ENCODE measurements at places on chromosomes 4 and X.

DNA sequence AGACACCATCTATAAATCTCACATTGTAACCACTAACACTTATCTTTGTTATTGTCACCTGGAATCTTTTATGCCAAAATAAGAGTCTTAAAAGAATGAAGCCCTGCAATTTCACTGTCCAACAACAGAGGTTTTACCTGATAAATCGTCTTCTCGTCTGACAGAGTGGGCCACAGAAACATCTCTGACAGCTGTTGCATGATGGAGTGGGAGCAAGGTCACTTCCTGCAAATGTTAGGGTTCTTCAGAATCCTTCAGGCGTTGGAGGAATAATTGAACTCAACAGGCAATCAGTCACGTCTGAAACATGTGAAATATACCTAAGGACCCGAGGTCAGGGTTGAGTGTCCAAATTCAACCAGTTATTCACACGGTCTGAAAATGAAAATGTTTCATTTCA, 353.6 kb downstream of the TRIML1 start:
- no peaks in the 10 kb centered on the region for H3K4me1 ChIP-seq
- no peaks in the 10 kb centered on the region for H3K27me3 ChIP-seq
- DNase-seq: no peak
- no peak overlapping the region for H3K27ac ChIP-seq

GRCh38 chr4:173025131-173025530, 143.5 kb upstream of the GALNT7 start:
- no peak overlapping the region for H3K4me3 ChIP-seq
- no peaks in the 10 kb centered on the region for H3K27me3 ChIP-seq
- peaks cover 3% of the 10 kb centered on the region for H3K4me1 ChIP-seq
- no peak overlapping the region for H3K27ac ChIP-seq
- peak; percentile 91 for DNase-seq

DNA sequence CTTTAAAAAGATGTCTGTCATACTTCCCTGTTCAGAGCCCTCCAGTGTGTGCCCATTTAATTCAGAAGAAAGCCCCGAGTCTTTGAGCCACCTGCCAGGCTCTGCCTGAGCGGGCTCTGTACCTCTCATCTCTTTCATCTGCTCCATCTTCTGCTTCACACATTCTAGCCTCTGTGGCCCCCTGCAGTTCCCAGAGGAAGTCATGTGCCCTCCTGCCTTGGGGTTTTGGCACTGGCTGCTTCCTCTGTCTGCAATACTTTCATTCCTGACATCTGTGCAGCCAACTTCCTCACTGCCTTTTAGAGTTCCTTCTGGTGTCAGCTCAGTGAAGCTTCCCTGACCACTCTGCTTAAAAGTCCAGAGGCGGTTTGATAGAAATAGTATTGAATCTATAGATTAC, 6.2 kb upstream of the STK32B start:
- H3K4me1 ChIP-seq: peaks cover 30% of the 10 kb centered on the region
- H3K4me3 ChIP-seq: no peak overlapping the region
- H3K27ac ChIP-seq: no peak overlapping the region
- no peaks in the 10 kb centered on the region for H3K36me3 ChIP-seq
- no peaks in the 10 kb centered on the region for H3K27me3 ChIP-seq

DNA sequence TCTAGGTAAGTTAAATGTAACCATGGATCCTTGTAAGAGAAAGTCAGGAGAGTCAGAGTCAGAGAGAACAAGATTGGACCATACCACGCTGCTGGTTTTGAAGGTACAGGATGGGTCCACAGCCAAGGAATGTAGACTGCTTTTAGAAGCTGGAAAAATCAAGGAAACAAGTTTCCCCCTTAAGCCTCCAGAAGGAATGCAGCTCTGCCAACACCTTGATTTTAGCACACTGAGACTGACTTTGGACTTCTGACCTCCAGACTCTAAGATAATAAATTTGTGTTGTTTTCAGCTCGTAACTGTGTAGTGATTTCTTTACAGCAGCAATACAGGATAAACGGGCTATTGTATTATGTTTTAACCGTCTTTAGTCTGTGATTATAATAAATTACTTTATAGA, 108.0 kb upstream of the USP38 start:
- no peaks in the 10 kb centered on the region for H3K36me3 ChIP-seq
- no peaks in the 10 kb centered on the region for H3K4me1 ChIP-seq
- H3K4me3 ChIP-seq: no peak overlapping the region

DNA sequence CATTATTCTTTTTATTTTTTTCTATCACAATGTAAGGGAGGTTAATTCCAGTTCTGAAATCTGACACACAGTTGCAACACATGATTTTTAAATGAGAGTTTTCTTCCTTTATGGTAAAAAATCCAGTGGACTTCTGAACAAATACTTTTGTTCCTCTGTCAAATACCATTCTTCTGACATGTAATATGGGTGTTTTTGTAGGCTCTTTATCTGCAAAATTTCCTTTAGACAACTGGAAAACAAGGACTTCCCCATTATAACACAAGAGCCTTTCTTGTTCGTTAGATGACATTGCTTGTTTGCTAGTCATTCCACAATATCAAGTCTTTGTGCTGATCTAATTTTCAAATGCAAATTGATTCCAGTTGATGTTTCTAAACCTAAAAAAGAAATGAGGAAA, 7.7 kb downstream of the FANCB start:
- no peaks in the 10 kb centered on the region for H3K36me3 ChIP-seq
- no peak for DNase-seq
- no peak overlapping the region for H3K27ac ChIP-seq

- no peaks in the 10 kb centered on the region for H3K36me3 ChIP-seq
- no peak overlapping the region for H3K27ac ChIP-seq
- H3K27me3 ChIP-seq: peaks cover 8% of the 10 kb centered on the region
- no peaks in the 10 kb centered on the region for H3K4me1 ChIP-seq
- no peak overlapping the region for H3K4me3 ChIP-seq
These were observed 439.4 kb downstream of the RAPGEF2 start for GRCh38 chr4:159542296-159542695.

DNA sequence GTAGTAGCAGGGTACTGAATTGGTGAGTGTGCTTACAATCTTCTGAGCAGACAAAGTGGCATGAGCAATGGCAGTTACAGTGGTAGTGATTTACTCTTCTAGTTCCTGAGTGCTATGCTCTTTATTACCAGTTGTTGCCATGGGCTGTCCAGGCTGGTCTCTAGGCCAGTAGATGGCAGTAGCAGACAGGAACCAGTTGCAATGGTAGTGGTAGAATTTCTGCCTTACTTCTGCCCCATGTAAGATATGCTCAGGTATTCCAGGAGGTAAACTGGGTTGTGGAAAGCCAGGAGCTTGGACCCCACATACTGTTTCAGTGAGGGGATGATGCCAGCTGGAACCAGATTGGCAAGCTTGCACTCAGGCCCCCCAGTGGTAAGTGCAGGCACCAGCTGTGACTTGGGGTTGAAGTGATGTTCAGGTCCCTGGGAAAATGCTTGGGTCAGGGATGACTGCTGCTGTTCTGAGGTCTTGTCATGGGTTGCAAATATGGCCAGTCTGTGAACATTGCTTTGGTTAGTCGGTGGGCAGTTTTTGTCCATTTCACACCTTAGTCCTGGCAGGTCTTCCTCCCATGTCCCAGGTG, 63.0 kb upstream of the ZXDB start:
- no peaks in the 10 kb centered on the region for H3K4me1 ChIP-seq
- no peak for DNase-seq
- H3K4me3 ChIP-seq: no peak overlapping the region
- no peaks in the 10 kb centered on the region for H3K36me3 ChIP-seq

DNA sequence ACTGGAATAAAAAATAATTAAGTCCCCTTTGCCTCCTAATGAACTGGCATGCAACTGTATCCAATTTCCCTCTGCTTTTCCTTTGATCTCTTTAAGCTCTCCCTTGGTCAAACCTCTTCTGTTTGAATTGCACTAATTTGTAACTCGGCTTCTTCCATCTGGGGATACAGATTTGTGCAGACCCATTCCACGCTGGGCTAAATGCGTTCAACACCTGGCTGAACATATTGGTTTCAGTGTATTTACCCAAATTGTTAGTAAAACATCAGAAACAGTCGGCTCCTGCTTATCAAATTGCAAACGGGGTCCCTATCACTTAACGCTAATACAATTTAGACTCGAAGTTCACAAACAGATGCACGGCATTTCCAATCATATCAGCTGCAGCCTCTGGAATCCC, 124.9 kb upstream of the TAPT1 start:
- H3K27me3 ChIP-seq: no peaks in the 10 kb centered on the region
- H3K4me3 ChIP-seq: no peak overlapping the region
- no peak overlapping the region for H3K27ac ChIP-seq
- no peak for DNase-seq
- no peaks in the 10 kb centered on the region for H3K36me3 ChIP-seq
- no peaks in the 10 kb centered on the region for H3K4me1 ChIP-seq

DNA sequence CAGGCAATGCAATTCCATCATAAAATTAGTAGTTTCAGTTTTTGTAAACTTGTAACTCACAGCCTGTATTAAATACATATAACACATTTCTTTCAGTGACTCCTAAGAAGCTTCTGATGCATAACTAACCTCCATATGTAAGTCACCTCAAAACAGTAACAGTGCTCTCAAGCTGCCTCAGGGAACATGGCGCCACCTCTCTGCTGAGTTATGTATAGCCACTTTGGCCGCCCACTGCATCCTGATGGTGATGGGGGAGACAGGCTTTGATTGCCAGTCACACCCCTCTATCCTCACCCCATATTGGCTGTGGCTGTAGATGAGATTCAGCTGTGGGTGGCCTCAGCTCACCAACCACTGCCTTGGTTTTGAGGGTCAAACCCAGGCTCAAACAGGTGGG, 54.3 kb downstream of the LRBA start:
- H3K27ac ChIP-seq: no peak overlapping the region
- no peak for DNase-seq
- no peak overlapping the region for H3K4me3 ChIP-seq
- no peaks in the 10 kb centered on the region for H3K4me1 ChIP-seq

- H3K36me3 ChIP-seq: peaks cover 12% of the 10 kb centered on the region
- no peak for DNase-seq
- H3K4me1 ChIP-seq: no peaks in the 10 kb centered on the region
- no peak overlapping the region for H3K27ac ChIP-seq
- no peaks in the 10 kb centered on the region for H3K27me3 ChIP-seq
These were observed 61.9 kb downstream of the ANKRD50 start for GRCh38 chr4:124650614-124651013.

DNA sequence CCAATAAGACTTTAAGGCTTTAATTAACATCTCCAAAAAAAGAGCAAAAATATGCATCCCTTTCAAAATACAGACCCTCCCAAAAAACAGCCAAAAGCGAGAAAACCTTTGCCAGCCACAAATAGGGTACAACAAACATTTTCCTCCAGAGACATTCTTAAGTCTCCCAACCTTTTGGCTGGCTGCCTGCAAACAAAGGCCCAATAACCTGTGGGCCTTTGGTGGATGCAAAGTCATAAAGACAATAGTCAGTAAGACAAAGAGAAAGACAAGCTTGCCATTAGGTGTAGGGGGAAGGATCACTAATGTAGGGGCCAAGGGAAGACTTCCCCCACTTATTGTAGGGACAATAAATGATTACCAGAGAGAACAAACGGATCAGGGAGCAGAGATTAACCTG, 215.5 kb upstream of the ZFP42 start:
- H3K4me1 ChIP-seq: no peaks in the 10 kb centered on the region
- H3K36me3 ChIP-seq: no peaks in the 10 kb centered on the region
- no peak overlapping the region for H3K27ac ChIP-seq
- no peak for DNase-seq

GRCh38 chr4:17670423-17670822, 56.0 kb downstream of the MED28 start:
- H3K4me1 ChIP-seq: no peaks in the 10 kb centered on the region
- H3K4me3 ChIP-seq: no peak overlapping the region
- DNase-seq: no peak
- H3K36me3 ChIP-seq: no peaks in the 10 kb centered on the region

GRCh38 chr4:177093964-177094363, 215.7 kb upstream of the NEIL3 start:
- no peaks in the 10 kb centered on the region for H3K27me3 ChIP-seq
- DNase-seq: no peak
- no peaks in the 10 kb centered on the region for H3K36me3 ChIP-seq
- H3K27ac ChIP-seq: no peak overlapping the region
- no peak overlapping the region for H3K4me3 ChIP-seq

GRCh38 chr4:14023036-14023435, 395.5 kb upstream of the BOD1L1 start:
- no peaks in the 10 kb centered on the region for H3K27me3 ChIP-seq
- H3K4me3 ChIP-seq: no peak overlapping the region
- no peak for DNase-seq
- no peaks in the 10 kb centered on the region for H3K36me3 ChIP-seq

GRCh38 chr4:169957785-169958184, 68.4 kb downstream of the MFAP3L start:
- no peak for DNase-seq
- H3K27me3 ChIP-seq: no peaks in the 10 kb centered on the region
- H3K4me3 ChIP-seq: no peak overlapping the region
- no peaks in the 10 kb centered on the region for H3K36me3 ChIP-seq
- H3K27ac ChIP-seq: no peak overlapping the region

DNA sequence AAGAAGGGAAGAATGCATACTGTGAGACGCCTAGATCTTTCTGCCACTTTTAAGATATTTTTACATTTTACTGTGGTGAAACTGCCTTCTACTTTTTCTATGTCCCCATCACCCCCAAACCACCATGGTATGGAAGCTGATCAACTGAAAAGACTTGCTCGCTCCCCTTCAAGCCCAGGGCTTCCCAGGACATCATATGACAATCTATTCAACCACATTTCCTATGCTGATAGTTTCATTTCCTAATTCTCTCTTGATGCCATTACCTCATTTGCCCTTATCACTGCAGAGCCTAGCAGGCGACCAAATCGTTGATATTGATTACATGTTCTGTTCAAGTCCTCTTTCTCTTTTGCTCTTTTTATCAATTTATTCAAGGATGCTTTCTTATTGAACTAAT, 40.1 kb upstream of the KLHL34 start:
- H3K27me3 ChIP-seq: peaks cover 5% of the 10 kb centered on the region
- no peaks in the 10 kb centered on the region for H3K36me3 ChIP-seq
- H3K27ac ChIP-seq: no peak overlapping the region
- no peak for DNase-seq
- no peak overlapping the region for H3K4me3 ChIP-seq

DNA sequence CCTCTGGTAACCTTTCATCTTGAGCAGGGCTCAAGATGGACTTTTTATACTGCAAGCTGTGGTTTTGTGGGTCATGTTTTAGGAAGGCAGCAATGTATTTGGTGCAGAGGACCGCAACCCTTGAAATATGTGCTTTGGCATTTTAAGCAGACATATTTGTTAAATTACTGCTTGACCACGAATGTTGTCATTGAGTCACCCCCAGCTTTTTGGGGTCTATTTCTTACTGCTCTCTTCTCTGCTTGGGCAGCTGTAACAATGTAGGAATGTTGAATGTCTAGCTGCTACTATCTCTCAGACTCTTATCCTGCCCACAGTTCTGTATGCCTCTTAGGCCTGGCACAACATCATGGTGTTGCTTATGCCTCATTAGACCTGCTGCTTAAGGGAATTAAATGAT, 6.0 kb downstream of the RBPJ start:
- H3K4me1 ChIP-seq: peaks cover 10% of the 10 kb centered on the region
- no peak overlapping the region for H3K27ac ChIP-seq
- no peaks in the 10 kb centered on the region for H3K27me3 ChIP-seq
- peaks cover 3% of the 10 kb centered on the region for H3K36me3 ChIP-seq

All from muscle of leg (tissue), 16 donors.